NCI-H2171 (cell line): ENCODE measurements at places on chromosomes 2 and 18.

- DNase-seq = no peak
Measured at GRCh38 chr2:28695245-28695647, 56.4 kb upstream of the PPP1CB start.

GRCh38 chr2:1795261-1796231, 51.2 kb upstream of the PXDN start:
- no peak for DNase-seq

GRCh38 chr18:21196426-21196825, 45.6 kb upstream of the GREB1L start:
- DNase-seq = no peak

DNA sequence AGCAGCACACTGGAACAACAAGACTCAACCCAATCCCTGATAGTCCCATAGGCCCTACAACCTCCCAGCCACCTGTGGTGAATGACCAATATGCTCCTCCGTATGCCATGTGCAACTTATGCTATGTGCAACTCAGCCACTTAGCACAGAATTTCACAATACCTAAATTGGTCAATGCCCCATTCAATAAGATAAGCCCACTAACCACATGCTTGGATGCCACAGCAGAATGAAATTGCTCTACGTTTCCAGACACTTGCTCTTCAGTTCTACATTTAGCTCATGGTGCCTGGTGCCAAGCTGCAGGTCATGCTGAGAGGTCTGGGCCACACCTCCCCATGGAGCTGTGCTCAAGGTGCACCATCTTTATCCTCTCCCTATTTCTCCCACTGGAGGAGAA, 159.8 kb downstream of the EN1 start:
- no peak for DNase-seq

GRCh38 chr2:200173691-200174090, 132.8 kb upstream of the SPATS2L start:
- no peak for DNase-seq

GRCh38 chr18:33264566-33264965, 176.0 kb downstream of the CCDC178 start:
- DNase-seq = no peak

DNA sequence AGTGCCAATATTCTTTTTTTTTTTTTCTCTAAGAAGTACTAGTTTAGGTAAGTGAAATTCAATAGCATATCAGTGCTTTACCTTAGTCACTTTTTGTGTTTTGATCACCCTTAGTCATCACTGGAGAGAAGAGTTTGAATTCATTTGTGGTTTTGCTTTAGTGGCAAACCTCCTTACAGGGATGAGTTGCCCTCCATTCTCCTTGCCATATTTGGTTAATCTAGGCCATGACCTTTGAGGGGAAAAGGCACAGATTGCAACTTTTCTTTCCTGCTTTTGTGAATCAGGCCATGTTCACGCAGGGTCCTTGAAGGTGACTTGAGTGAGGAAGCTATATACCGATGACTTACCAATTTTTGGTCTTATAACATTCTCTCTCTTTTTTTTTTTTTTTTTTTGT, 34.4 kb downstream of the PLEKHA3 start:
- DNase-seq = no peak

GRCh38 chr2:128986026-128986715, 667.5 kb upstream of the HS6ST1 start:
- no peak for DNase-seq

DNA sequence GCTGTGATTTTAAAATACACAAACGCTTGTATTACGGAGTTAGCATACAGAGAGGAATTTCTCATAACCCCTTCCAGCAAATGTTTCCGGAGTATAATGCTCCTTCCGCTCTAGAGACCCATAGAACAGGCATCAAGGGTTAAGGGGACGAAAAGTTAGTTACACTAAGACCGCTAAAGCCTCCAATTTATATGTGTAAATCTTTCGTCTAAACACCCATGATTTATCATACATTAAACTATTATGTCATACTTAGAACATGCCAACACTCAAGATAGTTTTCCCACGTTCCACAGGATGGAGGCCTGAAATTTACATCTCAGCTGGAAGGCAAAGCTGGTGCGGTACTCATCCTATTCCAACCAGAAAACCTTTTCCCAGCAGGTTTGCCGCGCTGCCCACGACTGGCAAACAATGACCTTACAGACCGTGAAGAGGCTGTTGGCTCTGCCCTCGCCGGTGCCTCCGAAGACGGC, 650 bp downstream of the ORMDL1 start:
- no peak for DNase-seq

- DNase-seq = no peak
Measured at GRCh38 chr2:3325458-3326181, 52.0 kb downstream of the EIPR1 start.

DNA sequence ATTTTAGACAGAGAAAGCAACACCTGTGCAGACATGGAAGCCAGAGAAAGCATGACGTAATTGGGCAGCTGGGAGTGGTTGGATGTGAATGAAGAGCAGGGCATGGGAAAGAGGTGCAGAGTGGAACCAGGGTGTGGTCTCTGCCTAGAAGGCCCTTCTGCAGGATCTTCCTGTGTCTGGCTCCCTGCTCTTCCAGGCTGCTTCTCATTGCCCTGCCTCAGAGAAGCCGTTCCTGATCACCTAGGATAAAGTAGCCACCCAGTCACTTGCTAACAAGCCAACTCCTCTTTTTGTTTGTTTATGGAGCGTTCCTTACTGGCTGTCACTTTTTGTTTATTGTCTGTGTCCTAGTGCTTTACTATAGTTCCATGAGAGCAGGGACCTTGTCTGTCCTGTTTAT, 28.5 kb downstream of the GALNT1 start:
- no peak for DNase-seq

- DNase-seq = no peak
Measured at GRCh38 chr2:23414871-23415270, 29.9 kb downstream of the KLHL29 start.

- DNase-seq = no peak
Measured at GRCh38 chr2:178700922-178701342, 106.3 kb downstream of the TTN start.

DNA sequence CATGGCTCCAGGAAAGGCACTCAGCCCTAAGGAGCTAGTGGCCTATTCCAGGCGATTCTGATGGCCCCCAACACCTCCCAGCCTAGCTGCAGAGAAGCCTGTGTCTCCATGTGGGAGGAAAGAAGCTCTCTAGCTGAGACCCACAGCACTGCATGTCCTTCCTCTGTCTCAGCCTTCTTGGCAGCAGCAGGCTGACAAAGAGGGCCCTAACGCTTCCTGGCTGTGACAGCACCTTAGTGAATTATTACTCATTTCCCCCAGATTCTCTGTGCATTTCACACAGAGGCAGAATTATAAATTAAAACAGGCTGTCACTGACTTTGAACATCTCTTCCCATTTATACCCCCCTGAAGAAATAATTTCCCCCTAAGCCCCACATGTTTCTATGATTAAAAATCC, 206.8 kb downstream of the CLIP4 start:
- no peak for DNase-seq

DNA sequence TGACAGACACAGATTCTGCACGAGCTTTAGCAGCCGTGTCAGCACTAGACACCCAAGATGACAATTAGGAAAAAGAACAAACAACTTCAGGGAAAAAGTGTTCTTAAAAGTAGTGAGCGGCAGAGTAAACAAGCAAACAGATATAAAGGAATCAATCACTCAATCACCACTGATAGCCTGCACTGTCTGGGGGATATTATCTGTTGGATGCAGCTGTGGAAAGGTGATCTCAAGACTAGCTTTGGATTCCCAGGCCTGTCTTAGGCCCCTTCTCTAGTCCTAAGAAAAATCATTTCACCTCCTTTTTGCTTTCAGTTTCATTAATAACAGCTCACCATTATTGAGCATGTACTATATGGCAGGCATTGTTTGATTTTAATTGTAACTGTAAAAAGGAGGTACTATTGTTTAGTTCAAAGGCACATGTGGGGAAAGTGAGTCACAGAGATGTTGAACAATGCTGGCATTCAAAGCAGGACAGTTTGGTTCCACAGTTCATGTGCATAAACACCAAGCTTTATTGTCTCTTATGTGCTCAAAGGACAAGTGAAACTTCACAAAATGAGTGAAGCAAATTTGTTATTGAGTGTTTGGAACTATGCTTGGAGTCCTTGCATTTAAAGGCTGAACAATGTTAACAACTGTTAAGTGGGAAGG, 147.3 kb upstream of the TCF4 start:
- DNase-seq = no peak

DNA sequence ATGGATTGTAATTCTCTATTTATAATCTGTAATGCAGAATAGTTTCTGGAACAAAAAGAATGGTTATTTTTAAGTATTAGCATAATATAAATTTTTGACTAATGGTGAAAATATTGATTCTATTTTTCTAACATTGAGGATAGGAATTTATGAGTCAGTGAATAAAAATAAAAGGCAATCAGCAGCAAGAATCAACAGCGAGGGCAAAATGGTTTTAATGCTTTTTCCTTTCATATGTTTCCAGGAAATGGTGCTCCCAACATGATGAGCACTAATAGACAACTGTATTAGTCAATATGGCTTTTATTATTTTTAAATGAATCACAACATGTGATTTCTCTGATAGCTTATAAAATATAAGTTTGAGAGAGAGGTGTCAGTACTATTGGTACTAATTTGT, 90.7 kb upstream of the TFPI start:
- DNase-seq = no peak
